A673 (cell line): ENCODE measurements at places on chromosomes 11 and 22. TPM values are rescaled to one million over a fixed set of nuclear protein-coding genes. Genes with fewer than 3 reads are reported as not detected.

The MYOD1 gene
- total RNA-seq: not detected in 2 replicates

The ANO9 gene
- total RNA-seq: 0.26 TPM in 1 of 2 replicates, not detected in the other

The MAML2 gene
- 6.4 and 7.9 TPM in 2 replicates for total RNA-seq

The MS4A3 gene
- total RNA-seq: not detected in 2 replicates

The PIH1D2 gene
- 2.8 and 4.3 TPM in 2 replicates for total RNA-seq

The TPP1 gene
- total RNA-seq: 42.2 and 53.0 TPM in 2 replicates

The SNX19 gene
- 51.9 and 52.5 TPM in 2 replicates for total RNA-seq

GRCh38 chr11:117232092-117232878 is at the start of gene RNF214:
Gene RNF214 (plus strand): TSS chr11:117232671. CDS start chr11:117234273, 1,602 bp downstream.
- H3K27ac ChIP-seq: peak within 1 kb of the TSS; percentile 88
- H3K4me1 ChIP-seq: peaks cover 14% of the 10 kb centered on the region
- H3K27me3 ChIP-seq: no peaks in the 10 kb centered on the region
- DNase-seq: peak; percentile 90

DNA sequence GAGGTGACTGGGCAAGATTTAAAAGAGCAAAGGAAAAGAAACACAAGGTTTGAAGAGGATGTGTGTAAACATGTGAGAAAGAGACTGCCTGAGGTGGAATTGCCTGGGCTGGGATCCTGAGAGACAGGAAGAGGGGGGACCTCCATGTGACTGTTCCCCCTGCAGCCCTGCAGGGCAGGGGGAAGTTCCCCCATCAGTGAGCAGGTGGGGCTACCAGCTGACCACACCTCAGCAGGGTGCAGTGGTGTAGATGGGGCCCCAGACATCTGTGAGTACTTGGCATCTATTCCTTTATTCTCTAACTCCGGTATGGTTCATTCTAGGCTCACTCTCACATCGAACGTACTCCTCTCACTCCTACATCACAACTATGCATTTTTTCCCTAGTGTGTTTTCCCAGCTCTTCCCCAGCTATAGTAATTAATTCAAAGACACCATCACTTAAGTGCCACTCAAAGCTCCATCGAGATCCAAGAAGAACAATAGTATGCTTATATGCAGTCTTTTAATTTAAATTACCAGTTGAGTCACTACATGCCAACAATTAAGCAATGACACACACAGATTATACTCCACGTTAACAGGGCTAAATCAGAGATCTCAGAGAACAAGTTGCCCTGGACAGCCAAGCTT is 42.7 kb downstream of the LGR4 start:
- peak; percentile 47 for DNase-seq
- peaks cover 18% of the 10 kb centered on the region for H3K4me1 ChIP-seq

DNA sequence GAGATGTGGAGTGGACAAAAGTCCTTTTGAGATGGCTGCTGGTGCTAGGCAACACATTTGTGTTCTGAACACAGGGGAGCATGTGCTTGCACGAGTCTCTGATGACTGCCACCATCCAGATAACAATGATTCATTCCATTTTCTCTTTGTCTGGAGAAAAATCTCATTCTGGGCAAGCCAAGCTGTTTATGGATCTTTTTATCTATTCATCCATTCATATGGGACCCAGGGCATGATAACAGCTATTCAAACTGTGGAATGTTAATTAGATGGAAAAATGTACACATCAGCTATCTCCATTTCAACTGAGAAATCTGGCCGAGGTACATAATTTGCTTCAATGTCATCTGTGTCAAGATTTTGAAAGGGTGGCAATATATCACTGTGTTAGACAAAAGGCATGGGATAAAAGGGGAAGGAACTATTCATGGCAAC is 117.5 kb upstream of the ZBED5 start:
- DNase-seq: peak; percentile 27
- no peaks in the 10 kb centered on the region for H3K36me3 ChIP-seq
- no peak overlapping the region for H3K4me3 ChIP-seq

- H3K27ac ChIP-seq: no peak overlapping the region
- H3K4me1 ChIP-seq: no peaks in the 10 kb centered on the region
- H3K4me3 ChIP-seq: no peak overlapping the region
- DNase-seq: no peak
- peaks cover 46% of the 10 kb centered on the region for H3K36me3 ChIP-seq
These were observed 24.2 kb downstream of the UBE2L3 start for GRCh38 chr22:21591695-21592094.

DNA sequence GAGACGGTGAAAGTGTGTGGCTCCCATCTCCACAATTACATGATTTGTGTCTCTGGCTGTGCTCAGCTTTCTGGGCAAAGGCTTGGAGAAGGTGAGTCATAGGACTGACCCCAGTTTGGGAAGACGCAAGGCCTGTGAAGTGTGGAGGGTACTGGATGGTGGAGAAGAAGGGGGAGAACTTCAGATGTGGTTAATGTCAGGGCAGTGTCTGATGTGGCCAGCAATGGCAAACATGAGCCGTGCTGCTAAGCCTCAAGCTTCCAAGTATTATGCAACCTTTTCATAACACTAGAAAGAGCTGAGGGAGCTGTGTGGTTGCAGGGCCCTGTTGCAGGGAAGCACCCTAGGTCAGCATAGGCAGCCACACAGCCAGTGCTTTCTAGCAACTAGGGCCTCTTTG is 110.9 kb downstream of the NTM start:
- no peak overlapping the region for H3K27ac ChIP-seq
- H3K4me3 ChIP-seq: no peak overlapping the region
- no peaks in the 10 kb centered on the region for H3K36me3 ChIP-seq
- H3K27me3 ChIP-seq: peaks cover 18% of the 10 kb centered on the region
- H3K4me1 ChIP-seq: no peaks in the 10 kb centered on the region
- DNase-seq: no peak

GRCh38 chr11:68826726-68827125 is 15.0 kb downstream of the CPT1A start:
- H3K4me3 ChIP-seq: no peak overlapping the region
- no peak overlapping the region for H3K27ac ChIP-seq
- no peaks in the 10 kb centered on the region for H3K36me3 ChIP-seq
- H3K4me1 ChIP-seq: no peaks in the 10 kb centered on the region

GRCh38 chr11:12411806-12412727 is 34.7 kb downstream of the PARVA start:
- DNase-seq: peak; percentile 89
- peak overlapping the region; percentile 73 for H3K27ac ChIP-seq
- no peak overlapping the region for H3K4me3 ChIP-seq

GRCh38 chr11:70478166-70478890 is 80.0 kb downstream of the CTTN start:
- no peak overlapping the region for H3K27ac ChIP-seq
- no peak overlapping the region for H3K4me3 ChIP-seq
- no peak for DNase-seq

DNA sequence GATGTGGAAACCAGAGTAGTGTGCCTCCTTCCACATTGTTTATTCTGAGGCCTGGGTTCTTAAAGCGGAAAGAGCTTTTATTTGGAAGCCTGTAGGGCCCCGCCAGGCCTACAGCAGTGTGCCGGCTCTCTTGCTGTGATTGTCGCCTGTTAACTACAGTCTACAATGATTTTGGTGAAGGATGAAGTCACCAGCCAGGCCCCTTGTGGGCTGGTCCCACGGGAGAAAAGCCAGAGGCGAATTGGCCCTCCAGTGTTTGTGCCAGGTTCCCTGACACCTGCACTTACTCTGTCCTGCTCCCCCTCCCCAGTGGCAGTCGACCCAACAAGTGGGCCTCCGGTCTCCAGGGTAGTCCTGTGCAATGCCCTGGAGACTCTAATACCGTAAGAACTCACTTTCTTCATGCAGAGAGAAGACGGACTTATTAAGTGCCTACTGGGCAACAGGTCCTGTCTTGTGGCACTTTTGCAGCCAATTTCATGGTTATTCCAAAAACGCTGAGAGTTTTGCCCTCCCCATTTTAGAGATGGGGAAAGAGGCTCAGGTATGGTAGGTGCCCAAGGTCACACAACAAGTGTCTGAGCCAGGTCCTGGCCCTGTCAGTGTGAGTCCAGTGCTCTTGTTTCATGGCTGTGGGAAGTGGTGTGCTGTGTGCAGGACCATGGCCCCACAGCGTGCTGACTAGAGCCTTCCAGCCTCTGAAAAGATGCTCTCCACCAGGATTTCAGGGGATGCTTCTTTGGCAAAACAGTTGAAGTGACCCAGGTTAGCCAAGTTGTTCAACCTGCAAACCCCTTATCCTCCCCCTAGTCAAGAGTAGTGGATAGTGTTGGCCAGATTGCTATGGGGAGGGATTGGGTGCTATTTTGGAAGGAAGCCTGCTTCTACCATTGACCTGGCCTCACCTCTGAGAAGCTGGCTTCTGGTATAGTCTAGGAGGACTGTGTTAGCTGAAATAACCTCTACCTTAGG is 1.4 kb downstream of the MICAL2 start:
- no peaks in the 10 kb centered on the region for H3K4me1 ChIP-seq
- H3K36me3 ChIP-seq: no peaks in the 10 kb centered on the region
- no peak overlapping the region for H3K4me3 ChIP-seq

- peaks cover 37% of the 10 kb centered on the region for H3K4me1 ChIP-seq
- H3K36me3 ChIP-seq: no peaks in the 10 kb centered on the region
- H3K4me3 ChIP-seq: no peak overlapping the region
- H3K27me3 ChIP-seq: no peaks in the 10 kb centered on the region
- H3K27ac ChIP-seq: no peak overlapping the region
These were observed 17.2 kb upstream of the TSKU start for GRCh38 chr11:76765863-76766350.

GRCh38 chr11:120859552-120860295 is 164.2 kb upstream of the TBCEL start:
- no peak for DNase-seq
- H3K27ac ChIP-seq: no peak overlapping the region
- no peaks in the 10 kb centered on the region for H3K4me1 ChIP-seq
- H3K4me3 ChIP-seq: no peak overlapping the region
- no peaks in the 10 kb centered on the region for H3K36me3 ChIP-seq
- peaks cover 5% of the 10 kb centered on the region for H3K27me3 ChIP-seq

GRCh38 chr11:35127619-35128018 is 11.4 kb upstream of the CD44 start:
- H3K4me3 ChIP-seq: no peak overlapping the region
- no peaks in the 10 kb centered on the region for H3K4me1 ChIP-seq
- DNase-seq: no peak
- no peaks in the 10 kb centered on the region for H3K36me3 ChIP-seq
- H3K27ac ChIP-seq: no peak overlapping the region
- peaks cover 40% of the 10 kb centered on the region for H3K27me3 ChIP-seq

GRCh38 chr11:23903044-23903704 is 593.7 kb upstream of the LUZP2 start:
- H3K4me1 ChIP-seq: no peaks in the 10 kb centered on the region
- no peak for DNase-seq
- no peaks in the 10 kb centered on the region for H3K27me3 ChIP-seq
- H3K4me3 ChIP-seq: no peak overlapping the region

DNA sequence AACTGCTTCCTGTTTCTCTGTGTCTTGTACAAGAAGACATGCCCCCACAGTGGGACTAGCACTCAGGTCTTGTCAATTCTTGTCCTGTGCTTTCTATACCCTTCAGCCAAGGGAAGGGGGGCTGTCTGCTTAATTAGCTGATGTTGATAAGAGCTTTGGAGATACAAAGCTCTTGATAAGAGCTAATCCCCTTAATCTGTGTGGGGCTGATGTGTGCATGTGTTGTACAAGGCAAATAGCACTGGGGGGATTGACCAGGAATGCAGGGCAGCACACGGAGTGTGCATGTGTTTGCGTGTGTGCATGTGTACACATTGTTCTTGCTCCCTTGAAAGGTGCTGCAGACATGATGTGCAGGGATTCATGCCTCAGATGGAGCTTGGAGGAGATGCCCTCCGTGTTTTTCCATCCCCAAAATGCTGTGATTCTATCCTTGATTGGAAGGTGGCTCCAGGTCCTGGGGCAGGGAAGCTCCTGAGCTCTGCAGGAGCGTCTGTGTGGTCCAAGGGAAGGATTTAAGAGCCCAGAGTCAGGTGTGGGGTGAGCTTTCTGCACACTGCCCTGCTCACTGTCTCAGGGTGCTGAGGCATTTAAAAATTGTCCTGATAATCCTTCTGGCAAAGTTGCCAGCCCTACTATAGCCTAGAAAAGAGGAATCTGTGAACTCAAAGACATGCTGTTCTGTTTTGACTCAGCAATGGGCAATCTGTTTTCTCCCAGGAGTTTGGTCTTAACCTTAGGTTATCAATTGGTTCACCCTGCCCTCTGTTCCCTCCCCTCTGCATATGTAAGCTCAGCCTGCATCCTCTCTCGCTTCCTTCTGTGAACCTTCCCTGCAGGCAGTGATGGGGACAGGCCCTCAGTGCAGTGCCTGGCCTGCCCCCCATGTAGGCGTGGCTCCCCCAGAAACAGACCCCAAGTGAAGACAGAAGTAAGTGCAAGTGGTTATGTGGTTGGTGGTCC is 102.0 kb downstream of the GRIK4 start:
- H3K4me3 ChIP-seq: no peak overlapping the region
- DNase-seq: no peak
- H3K27ac ChIP-seq: no peak overlapping the region
- H3K27me3 ChIP-seq: no peaks in the 10 kb centered on the region
- H3K4me1 ChIP-seq: peaks cover 4% of the 10 kb centered on the region
